ENCODE measurements at places on chromosomes 11 and 22. TPM values are rescaled to one million over a fixed set of nuclear protein-coding genes. Genes with fewer than 3 reads are reported as not detected.

DNA sequence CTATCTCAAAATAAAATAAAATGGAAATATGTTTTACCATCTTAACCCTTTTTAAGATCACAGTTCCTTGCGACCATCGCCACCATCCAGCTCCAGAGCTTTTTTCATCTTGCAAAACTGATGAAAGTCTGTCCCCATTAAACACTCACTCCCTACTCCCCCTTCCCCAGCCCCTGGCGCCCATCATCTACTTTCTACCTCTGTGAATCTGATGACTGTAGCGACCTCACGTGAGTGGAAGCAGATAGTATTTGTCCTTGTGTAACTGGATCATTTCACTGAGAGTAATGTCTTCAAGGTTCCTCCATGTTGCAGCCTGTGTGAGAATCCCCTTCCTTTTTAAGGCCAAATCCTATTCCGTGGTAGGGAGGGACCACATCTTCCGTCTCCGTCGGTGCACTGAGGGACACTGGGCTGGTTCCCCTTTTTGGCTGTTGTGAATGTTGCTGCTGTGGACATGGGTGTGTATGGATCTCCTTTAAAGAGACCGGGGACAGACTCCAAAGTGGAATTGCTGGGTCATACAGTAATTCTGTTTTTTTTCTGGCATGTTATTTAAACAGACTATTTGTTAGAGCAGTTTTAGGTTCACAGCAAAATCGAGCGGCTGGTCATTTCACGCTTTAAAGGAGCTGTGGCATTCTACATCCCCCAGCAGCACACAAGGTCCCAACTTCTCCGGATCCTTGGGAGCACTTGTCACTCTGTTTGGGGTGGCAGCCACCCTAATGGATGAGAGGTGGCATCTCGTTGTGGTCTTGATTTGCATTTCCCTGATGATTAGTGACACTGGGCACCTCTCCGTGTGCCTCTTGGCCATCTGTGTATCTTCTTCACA, 120.0 kb downstream of the KCNQ1 start:
- no peak for DNase-seq
- H3K27me3 ChIP-seq = peaks cover 19% of the 10 kb centered on the region
- H3K27ac ChIP-seq = no peak overlapping the region
- no peaks in the 10 kb centered on the region for H3K4me1 ChIP-seq
- no peaks in the 10 kb centered on the region for H3K36me3 ChIP-seq

DNA sequence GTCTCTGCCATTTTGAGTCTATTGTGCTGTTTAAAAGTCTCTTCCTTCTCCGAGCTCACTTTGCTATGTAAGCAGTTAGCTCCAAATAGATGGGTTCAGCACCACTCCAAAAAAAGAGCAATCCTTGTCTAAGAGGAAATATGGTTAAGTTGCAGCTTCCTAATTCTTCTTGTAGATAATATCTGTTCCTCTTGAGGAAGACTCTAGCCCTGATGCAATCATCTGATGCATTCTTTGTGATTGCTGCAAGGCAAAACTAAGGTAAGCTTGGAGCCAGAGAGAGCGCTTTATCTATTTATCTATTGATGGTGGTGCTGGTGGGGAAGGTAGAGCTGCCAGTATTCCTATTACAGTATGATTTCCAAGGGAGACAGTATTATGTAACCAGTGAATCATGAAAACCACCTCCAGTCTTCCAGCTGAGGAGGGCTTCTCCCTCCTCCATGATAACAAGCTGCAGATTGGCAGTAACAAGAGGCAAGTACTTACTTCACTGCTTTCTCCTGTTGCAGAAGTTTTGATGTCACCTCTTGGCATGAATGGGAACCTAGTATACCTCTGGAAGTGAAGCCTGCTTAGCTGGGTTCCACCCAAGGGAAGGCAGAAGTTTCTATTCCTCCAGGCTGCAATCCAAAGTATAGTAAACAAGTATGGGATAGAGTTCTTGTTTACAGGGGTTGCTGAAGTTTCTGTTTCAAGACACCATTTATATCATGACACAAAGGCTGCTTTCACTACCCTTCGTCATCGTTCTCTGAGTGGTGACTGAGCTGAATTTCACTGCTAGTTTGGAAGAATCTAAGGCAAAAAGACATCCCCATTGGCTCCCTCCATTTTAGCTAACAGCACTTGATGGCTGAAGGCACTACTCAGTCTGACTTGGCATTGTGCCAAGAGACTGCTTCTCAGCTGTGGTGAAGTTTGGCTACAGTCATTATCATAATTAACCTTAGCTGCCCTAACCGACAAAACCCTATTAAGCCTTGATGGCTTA, 49.7 kb downstream of the FDX1 start:
- peaks cover 2% of the 10 kb centered on the region for H3K4me1 ChIP-seq
- H3K36me3 ChIP-seq = no peaks in the 10 kb centered on the region
- no peak overlapping the region for H3K27ac ChIP-seq
- peak; percentile 77 for DNase-seq
- H3K27me3 ChIP-seq = no peaks in the 10 kb centered on the region

GRCh38 chr11:125093502-125093901, 17.9 kb downstream of the TMEM218 start:
- H3K4me3 ChIP-seq = no peak overlapping the region
- no peaks in the 10 kb centered on the region for H3K27me3 ChIP-seq
- no peak for DNase-seq
- peaks cover 10% of the 10 kb centered on the region for H3K4me1 ChIP-seq
- H3K27ac ChIP-seq = no peak overlapping the region

DNA sequence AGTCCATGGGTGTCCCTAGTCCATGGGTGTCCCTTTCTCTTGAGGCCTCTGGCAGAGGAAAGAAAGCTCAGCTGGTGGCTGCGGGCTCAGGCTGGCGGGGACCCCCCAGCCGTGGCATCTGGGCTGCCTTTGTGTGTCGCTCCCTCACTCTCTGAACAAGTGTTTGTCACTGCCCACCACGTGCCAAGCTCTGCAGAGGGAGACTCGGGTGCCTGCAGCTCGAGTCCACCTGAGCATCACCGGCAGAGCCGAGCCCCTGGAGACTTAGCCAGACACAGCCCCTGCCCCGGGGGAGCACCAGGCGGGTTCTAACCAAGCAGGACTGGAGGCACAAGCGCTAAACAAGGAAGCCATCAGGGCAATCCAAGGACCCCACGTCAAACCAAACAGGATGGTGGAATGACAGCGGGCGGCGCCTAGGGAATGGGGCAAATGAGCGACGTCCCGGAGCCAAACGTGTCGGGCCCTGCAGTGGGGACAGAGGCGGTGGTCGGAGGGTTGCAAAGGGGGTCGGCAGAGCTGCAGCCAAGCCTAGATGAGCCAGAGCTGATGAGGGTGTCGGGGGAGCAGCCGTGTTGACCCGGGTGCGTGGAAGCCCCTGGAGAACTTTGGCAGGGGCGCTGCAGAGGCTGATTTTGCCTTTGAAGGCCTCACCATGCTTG, 2.1 kb upstream of the GRAMD4 start:
- peaks cover 11% of the 10 kb centered on the region for H3K4me1 ChIP-seq
- H3K27me3 ChIP-seq = peaks cover 2% of the 10 kb centered on the region
- H3K36me3 ChIP-seq = no peaks in the 10 kb centered on the region
- H3K4me3 ChIP-seq = no peak overlapping the region

DNA sequence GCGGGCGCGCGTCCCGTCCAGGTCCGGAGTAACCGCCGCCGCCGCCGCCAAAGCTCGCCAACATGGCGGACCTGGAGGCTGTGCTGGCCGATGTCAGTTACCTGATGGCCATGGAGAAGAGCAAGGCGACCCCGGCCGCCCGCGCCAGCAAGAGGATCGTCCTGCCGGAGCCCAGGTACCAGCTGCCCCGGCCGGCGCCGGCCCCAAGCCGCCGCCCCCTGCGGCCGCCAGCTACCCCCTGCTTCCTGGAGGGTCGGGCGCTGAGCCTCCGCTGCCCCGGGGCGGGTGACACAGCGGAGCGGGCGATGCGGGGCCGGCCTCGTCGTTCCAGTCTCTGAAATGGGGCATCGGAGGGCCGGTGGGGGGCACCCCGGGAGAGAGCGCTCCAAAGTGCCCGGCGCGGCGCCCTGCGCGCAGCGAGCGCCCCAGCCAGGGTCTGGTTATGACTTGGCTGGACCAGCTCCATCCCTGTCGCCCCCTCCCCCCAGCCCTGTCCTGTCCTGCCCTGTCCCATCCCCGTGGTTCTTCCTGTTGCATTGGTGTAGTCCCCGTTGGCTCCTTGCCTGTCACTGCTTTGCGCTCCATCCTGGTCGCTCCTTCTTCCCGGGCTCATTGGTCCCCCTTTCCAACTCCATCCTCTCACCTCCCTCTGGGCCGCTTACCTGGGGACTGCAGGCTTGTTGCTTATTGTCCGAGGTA, 653 bp downstream of the GRK3 start:
- no peak for DNase-seq
- H3K4me3 ChIP-seq = peak overlapping the region; percentile 97
- H3K27me3 ChIP-seq = peaks cover 20% of the 10 kb centered on the region
- H3K36me3 ChIP-seq = no peaks in the 10 kb centered on the region
- H3K4me1 ChIP-seq = no peaks in the 10 kb centered on the region
- H3K27ac ChIP-seq = no peak overlapping the region

DNA sequence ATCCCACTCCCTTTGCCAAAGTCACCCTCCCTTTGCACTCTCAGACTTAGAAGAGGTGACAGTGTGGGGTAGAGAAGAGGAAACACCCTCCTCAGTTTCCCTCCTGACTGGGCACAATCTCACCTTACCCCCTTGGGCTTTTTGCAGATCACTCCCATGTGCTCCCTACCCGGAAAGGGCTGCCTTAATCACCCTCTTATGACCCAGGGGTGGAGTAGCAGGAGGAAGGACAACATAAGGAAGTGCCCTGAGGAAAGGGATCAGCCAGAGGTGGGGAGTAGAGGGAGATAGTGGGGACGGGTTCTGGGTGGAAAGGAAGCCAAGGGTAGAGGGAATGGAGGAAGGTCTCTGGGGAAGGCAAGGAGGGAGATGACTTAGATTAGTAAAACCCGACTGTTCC, 52.0 kb downstream of the NRXN2 start:
- peaks cover 69% of the 10 kb centered on the region for H3K27me3 ChIP-seq
- H3K4me3 ChIP-seq = no peak overlapping the region
- DNase-seq = no peak
- H3K27ac ChIP-seq = no peak overlapping the region

- no peaks in the 10 kb centered on the region for H3K36me3 ChIP-seq
- H3K27ac ChIP-seq = no peak overlapping the region
- no peak overlapping the region for H3K4me3 ChIP-seq
- H3K27me3 ChIP-seq = peaks cover 21% of the 10 kb centered on the region
- H3K4me1 ChIP-seq = no peaks in the 10 kb centered on the region
Measured at GRCh38 chr11:8283465-8284230, 20.0 kb upstream of the LMO1 start.

DNA sequence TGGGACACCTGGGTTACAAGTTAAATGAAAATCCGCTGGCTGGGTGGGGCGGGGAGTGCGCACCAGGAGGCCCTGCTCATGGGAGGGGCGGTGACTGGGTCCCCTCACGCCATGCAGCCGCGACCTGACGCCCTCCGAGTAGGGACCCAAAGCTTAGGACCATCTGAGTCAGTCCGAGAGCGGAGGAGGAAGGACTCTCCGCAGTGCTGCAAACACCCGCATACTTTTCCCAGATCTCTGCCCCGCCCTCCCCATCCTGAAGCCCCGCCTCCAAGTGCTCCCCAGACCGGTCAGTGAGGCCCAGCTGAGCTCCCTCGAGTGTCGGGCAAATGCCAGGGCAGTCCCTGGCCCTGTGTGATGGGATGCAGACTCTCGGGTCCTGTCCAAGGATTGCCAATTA, 6.6 kb upstream of the FLI1 start:
- H3K36me3 ChIP-seq = no peaks in the 10 kb centered on the region
- H3K4me3 ChIP-seq = peak overlapping the region; percentile 10
- DNase-seq = no peak
- H3K4me1 ChIP-seq = peaks cover 2% of the 10 kb centered on the region

GRCh38 chr22:30283342-30283741, 6.0 kb downstream of the CASTOR1 start:
- H3K27ac ChIP-seq = no peak overlapping the region
- H3K4me3 ChIP-seq = no peak overlapping the region
- DNase-seq = no peak
- no peaks in the 10 kb centered on the region for H3K27me3 ChIP-seq
- peaks cover 2% of the 10 kb centered on the region for H3K4me1 ChIP-seq
- H3K36me3 ChIP-seq = peaks cover 24% of the 10 kb centered on the region

DNA sequence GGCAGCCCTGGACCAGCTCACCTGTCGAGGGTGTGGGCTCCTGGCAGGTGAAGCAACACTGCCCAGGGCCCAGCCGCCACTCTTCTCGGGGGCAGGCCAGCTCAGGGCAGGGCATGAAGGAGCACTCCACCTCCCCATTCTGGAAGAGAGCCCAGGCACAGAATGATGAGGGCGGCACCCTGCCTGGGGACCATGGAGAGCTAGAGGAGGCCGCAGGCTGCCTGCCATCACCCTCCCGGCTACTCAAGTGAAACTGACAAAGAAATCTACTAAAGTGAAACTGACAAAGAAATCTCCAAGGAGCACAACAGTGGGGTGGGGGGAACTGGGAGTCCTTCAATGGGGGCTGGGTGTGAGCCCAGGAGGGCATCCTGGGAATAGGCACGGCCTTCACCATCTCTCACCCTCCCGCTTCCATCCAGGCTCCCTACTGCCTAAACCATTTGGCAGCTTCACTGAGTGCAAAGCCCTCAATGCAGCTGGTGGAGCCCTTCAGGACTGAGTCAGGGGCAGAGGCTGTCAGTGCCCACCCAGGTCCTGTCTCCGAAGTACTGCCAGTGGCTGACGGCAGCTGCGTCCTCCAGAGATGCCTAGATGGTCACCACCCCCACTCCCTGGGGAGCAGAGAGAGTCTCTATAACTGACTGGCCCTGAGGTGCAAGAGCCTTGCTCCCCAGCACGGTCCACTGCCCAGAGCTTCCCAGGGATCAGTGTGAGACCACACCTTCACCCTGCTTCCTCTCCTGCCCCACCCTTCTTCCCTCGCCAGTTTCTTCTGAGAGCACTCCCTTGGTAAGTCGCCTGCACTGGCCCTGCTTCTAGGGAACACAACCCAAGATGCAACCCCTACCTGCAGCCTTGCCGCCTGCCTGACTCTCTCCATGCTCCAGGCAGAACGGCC, 21.7 kb downstream of the VWCE start:
- no peaks in the 10 kb centered on the region for H3K27me3 ChIP-seq
- H3K4me3 ChIP-seq = no peak overlapping the region
- H3K27ac ChIP-seq = no peak overlapping the region
- no peaks in the 10 kb centered on the region for H3K36me3 ChIP-seq
- peaks cover 2% of the 10 kb centered on the region for H3K4me1 ChIP-seq

GRCh38 chr22:44254811-44255210, 57.9 kb downstream of the SHISAL1 start:
- no peaks in the 10 kb centered on the region for H3K36me3 ChIP-seq
- DNase-seq = no peak
- H3K4me3 ChIP-seq = no peak overlapping the region
- H3K27me3 ChIP-seq = peaks cover 8% of the 10 kb centered on the region
- no peak overlapping the region for H3K27ac ChIP-seq

- H3K36me3 ChIP-seq = no peaks in the 10 kb centered on the region
- H3K4me3 ChIP-seq = no peak overlapping the region
- no peaks in the 10 kb centered on the region for H3K4me1 ChIP-seq
Measured at GRCh38 chr22:49372530-49373288, 455.0 kb downstream of the BRD1 start.

Gene MUC6
- total RNA-seq = not detected

Gene MMP11
- total RNA-seq = 1.4 TPM

Gene MRGPRX4
- under 0.01 TPM for total RNA-seq

Gene PGA5
- total RNA-seq = not detected

Gene SLC25A22
- 7.2 TPM for total RNA-seq

Data from IMR-90 (cell line).